ENCODE measurements at places on chromosomes 1 and 21.
A peak's percentile ranks its signal among the peaks of the same experiment; 100 is the strongest.

DNA sequence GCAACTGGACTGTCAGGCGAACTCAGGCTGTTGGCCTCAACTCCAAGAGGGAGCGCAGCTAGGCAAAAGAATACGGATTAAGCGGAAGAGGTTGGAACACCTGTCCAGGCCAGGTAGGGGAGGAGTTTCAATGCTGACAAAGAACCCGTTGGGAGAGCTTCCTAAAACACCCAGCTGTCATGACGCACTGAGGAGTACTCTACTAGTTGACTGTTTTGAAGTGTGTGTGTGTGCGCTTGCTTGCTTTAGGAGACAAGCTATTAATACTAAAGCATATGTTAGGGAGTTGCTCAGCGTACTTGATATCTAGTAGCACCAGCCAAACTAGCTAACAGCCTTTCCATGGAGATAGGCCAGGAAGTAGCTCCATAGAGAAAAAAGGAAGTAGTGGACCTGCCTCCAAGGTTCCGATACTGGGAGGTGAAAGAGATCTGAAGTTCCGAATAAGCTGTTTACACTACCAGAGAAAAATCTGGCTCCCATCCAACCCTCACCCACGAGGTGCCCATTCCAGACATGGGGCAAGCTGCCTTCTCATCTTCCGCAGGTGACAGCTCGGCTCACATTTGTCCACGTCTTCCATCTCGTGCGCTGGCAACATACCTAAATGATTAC is 974 bp upstream of the FNBP1L start:
- DNase-seq = peak; percentile 92

DNA sequence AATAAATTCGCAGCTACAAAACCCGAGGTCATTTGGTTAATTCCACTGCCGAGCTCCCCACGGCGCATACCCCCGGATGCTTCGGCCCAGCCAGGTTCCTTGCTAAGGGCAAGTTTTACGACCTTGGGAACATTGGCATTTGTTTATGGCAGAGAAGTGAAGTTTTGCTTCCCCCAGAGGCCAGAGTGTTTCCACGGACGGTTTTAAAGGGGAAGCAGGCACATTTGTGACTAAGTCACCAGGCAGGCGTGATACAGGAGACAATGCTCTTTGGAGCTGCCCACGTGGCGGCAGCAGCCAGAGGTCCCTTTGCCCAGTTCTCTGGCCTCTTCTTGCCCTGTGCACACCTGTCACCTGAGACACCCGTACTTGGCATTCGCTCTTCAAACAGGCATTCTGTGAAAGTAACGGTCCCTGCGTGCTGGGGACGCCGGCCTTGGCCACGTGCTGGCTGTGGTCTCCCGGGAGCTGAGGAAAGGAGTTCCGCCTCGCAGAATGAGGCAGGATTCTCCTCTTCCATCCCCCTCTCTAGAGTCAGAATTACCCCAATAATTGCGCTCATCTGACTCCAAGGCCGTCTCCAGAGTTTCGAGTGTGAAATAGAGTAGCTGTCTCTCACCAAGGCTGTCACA is 138.3 kb downstream of the PRDM16 start:
- DNase-seq = no peak

- peak; percentile 38 for DNase-seq
Measured at GRCh38 chr1:921011-921837, 2.5 kb upstream of the SAMD11 start.

DNA sequence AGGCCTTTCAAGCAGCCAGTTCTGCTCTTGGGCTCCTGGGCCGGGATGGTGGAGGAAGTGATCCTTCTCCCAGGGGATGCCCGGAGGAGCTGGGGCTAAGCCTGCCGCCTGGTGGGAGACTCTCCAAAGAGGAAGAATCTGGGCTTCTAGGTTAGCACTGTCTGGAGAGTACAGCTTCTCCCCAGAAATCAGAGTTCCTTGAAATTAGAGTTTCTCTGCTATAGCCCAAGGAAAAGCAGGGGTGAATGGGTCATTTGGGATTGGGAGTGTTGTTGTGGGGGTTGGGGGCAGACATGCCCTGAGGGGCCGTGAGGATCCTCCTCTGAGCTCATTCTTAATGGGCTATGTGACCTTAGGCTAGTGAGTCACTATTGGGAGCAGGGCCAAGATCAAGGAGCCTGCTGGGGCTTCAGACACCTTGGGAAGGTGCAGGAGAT is 6.5 kb downstream of the LGR6 start:
- no peak for DNase-seq

DNA sequence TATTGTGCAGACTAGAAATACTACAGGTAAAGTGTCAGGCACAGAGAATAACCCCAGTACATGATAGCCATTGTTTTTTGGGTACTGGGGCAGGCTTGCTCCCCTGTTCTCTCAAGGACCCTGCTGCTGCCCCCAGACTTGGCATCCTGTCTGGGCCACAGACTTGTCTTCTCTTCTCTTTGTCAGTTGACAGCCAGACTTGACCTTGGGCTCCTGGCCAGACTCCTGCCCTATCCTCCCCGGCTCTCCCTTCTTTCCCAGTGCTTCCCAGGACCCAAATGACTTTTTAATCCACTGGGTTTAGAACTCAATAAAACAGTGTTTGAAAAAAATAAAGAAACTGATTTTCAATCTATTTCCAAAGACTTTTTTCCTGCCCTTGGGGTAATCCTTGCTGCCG is 43.2 kb downstream of the ZSCAN20 start:
- DNase-seq = no peak

DNA sequence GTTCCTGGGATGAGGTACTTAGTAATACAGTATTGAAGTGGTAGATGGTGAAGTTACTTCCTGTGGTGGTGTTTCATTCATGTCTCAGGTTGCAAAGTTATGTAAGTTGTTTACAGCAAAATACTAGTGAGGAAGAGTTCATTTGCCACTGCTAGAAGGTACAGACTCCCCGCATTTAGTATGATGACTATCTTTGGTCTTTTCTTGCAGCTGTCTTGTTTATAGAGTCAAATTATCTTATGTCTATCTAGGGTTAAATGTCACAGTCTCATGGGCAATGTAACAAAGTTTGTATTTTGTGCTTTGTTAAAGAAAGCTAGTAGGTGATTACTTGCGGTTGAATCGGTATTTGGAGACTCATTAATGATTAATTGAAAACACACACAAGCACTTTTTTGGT is 50.2 kb downstream of the LRRC8D start:
- DNase-seq = no peak

DNA sequence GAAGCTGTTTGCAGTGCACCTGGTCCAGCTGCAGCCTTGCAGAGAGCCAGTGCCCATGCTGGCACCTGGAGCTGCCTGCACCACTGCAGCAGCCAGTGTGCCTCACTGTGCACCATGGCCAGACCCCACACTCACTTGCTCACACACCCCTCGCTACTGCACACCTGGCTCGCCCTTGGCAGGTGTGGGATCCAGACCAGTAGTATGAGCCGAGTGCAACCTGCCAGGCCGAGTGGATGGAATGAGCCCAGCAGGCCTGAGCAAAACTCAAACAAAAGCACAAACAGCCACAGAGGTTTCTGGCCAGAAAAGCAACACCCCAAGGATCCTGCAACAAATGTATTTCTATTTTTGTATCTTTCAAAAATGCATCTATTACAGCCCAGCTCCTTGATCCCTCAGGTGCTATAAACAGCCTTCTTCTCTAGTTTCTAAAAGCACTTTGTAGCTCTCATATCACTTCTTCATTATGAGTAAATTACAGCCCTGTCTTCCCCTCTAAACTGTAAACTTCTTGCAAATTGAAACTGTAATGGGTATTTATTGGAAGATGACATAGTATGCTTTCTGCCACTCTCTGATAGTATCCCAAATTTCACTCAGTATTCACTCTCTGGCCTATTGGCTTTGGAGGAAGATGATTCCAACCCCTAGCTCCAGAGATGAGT is 72.2 kb upstream of the LPGAT1 start:
- DNase-seq = no peak

DNA sequence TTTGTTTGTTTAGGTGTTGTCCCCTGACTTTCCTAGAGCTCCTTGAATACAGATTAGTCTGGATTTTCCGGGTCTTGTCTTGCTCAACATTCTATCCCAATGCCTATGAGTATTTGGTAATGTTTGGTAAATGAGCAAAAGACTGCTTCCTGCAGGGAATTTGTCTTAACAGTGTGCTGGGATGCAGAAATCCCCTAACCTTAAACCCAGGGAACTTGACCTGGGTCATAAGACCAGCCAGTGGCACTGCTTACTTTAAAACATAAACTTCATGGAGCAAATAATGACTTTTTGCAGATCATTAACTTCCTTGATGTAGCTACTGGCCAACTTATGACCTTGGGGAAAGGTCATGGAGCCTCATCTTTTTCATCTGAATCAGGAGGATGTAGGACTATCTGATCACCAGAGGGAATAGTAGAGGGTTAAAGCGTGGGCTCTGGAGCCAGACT is 27.2 kb downstream of the TCEANC2 start:
- DNase-seq = no peak

DNA sequence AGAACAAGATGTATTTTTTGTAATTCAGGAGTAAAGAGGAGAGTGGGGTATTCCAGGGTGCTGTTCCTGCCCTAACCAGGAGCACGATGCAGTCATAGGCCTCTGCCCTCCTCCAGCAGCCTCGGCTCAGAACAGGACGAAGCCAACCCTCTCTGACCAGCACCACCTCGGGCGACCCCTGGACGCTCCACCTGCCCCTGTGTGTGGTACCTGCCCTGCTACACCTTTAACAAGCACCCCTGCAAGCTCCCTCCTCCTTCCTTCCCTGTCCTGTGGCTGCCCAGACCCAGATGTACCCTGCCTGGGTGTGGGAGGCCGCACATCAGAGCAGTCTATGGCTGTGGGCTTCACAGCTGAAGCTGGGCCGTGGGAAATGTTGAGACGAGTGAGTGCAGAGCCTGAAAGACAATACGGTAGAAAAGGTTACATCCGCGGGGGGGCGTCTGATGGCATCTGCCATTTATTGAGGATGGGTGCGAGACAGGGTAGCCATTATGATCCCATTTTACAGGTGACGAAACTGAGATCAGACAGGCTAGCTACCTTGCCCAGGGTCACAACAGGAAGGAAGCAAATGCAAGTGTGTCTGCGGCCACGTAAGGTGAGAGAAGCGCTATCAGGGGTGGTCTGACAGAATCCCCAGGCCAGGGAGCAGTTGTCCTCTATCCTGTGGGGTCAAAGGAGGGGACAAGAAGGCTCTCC is 4.6 kb downstream of the ERG start:
- no peak for DNase-seq

- DNase-seq = no peak
Measured at GRCh38 chr1:61332196-61332753, 249.9 kb downstream of the NFIA start.

DNA sequence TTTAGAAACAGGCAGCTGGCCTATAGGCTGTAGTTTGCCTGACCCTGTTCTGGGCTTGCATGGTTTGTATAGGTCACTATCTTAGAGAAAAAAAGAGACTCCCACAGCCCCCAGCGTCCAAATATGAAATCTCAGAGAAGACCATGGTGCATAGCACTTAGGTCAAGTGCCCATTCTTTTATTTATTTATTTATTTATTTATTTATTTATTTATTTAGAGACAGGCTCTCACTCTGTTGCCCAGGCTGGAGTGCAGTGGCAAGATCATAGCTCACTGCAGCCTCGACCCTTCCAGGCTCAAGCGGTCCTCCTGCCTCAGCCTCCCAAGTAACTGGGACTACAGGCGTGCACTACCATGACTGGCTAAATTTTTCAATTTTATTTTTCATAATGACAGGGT is 50.8 kb upstream of the ARTN start:
- DNase-seq = no peak

All from erythroblast (primary cell).